LNCaP clone FGC (cell line): ENCODE measurements at places on chromosomes 2 and 18.
A peak's percentile ranks its signal among the peaks of the same experiment; 100 is the strongest.

- no peak for DNase-seq
These were observed 6.8 kb upstream of the DCDC2C start for GRCh38 chr2:3696545-3696944.

- DNase-seq, result no peak
These were observed 28.6 kb downstream of the RBMS1 start for GRCh38 chr2:160465002-160465401.

GRCh38 chr18:6775702-6776101, 46.2 kb downstream of the ARHGAP28 start:
- peak; percentile 96 for DNase-seq

GRCh38 chr2:63842149-63843061, 709 bp downstream of the UGP2 start:
- DNase-seq, result no peak

DNA sequence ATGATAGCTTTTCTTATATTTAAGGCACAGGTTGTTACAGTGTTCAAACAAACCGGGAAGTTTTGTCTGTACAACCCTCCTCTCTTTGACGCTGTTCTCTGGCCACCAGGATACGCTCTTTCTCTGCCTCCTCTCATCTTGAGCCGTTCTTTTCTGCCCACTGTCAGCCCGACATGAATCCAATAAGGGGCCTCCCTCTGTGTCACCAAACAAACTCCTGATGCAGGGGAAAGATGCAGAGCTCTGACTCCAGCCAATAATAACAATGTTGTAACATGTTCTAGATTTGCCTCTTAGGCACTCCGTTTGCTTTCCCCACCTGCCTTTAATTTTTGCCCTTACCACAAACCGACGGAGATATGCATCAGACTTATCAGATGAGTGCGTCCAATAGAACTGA, 449.3 kb downstream of the SLC4A3 start:
- DNase-seq, result no peak

- DNase-seq, result no peak
These were observed 731.1 kb downstream of the RNF144A start for GRCh38 chr2:7648221-7648795.

GRCh38 chr2:127865926-127866325, 8.0 kb upstream of the POLR2D start:
- no peak for DNase-seq

DNA sequence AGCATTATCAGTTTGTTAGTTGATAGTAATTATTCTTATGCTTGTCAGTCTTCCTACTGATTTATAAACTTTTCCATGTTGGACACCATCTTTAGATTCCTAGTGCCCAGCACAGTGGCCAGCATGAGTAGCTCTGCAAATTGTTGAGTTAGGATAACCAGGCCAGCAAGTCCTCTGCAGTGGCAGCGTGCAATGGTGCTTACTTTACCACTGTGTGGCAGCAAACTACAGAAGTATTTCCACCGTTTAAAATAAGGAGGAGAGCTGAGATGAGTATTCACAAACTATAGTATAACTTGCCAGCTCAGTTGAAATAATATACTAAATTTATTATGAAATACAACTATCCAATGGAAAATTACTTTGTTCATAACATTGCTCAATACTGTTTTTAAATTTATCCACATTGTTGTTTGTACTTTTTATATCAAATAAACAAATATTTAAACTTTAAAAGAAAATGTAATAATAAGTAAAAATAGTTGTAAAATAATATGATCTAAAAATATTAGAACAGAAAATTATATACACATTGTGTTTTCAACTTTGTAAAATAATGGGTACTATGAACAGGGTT, 9.3 kb upstream of the THADA start:
- DNase-seq, result no peak

DNA sequence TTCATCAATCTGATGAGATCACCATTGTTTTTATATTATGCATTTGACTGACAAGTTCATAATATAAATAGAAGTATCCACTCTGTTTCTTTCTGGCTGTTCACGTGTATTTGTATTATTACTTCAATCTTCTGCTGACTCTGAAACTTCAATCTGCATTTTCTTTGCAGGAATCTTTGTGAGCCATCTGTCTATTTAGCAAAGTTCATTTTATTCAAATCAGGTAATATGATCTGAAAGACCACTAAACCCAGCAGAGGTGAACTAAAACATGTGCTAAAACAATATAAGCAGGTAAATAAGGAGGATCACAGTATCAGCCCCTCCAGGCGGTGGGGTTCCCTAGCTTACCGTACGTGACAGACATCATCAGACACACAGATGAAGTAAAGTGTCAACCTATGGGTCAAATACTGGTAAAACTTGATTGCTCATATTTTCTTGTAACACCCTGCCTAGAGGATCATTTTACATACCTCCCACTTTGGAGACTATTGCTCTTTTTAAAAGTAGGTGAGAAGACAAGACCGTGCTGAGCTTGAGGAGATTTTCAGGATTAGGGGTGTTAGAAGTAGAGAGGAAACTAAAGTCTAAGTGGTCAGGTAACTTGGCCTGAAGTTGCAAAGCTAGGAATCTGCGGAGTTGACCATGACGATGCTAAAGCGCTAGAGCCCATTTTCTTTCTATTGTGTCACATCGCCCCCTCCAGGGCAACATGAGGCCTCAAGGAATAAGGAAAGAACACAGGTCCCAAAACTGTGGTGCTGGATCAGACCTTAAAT, 9.0 kb downstream of the DTNB start:
- DNase-seq, result no peak

- no peak for DNase-seq
These were observed 129.9 kb downstream of the SOCS6 start for GRCh38 chr18:70418546-70419311.
